ENCODE measurements at places on chromosomes 1 and 21.

DNA sequence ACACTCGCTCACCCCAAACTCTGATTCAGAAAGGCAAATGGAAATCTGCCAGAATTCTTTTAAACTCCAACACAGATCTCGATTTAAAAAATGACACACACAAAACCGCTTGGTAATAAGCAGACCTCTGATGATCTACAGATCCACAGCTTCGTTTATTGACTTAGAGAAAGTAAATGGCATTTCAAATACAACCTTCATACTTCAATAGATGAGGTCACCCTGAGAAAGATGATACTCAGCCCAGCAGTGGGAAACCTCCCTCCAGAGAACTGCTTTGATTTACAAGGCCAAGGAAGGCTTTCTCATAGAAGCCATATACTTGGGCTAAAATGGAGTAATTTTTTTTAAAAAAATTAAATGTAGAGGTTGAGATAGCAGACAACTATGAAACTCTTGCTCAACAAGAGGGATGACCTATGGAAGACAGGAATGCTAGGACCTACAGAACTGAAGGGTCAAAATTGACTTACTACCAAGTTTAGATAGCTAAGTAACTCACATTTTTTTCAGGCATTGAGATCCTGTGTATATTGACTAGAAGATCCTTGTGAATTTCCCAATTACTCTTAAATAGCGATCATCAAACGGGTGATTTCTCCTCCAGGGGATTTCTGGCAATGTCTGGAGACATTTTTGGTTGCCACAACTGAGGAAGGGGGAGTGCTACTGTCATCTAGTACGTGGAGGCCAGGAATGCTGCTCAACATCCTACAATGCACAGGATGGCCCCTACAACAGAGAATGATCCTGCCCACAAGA lies 143.9 kb downstream of the CLIC6 start:
- no peak for DNase-seq

- DNase-seq: no peak
These were observed 2.8 kb downstream of the DOP1B start for GRCh38 chr21:36159356-36159921.

GRCh38 chr1:82578086-82578726 lies 777.5 kb downstream of the ADGRL2 start:
- DNase-seq: no peak

GRCh38 chr1:248862695-248862997 lies 3.8 kb upstream of the ZNF692 start:
- no peak for DNase-seq

GRCh38 chr1:89780721-89781120 lies 40.1 kb upstream of the LRRC8D start:
- DNase-seq: peak; percentile 43

DNA sequence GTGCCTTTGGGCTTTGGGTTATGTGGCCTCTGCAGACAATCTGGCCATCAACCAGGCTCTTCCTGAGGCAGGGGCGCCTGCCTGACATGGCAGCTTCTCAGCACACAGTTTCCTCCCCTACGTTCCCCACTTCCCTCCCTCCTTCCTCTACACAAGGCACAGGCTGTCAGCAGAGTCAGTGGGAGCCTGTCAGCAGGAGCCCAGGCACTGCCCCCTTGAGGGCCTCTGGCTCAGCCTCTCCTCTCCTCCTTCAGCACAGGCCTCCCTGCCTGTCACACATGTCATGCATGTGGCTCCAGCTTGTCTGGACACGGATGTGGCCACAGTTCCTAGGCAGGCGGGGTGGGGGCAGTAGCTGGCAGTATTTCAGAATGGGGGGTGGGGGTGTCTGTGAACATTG lies 52.2 kb upstream of the ARTN start:
- no peak for DNase-seq

DNA sequence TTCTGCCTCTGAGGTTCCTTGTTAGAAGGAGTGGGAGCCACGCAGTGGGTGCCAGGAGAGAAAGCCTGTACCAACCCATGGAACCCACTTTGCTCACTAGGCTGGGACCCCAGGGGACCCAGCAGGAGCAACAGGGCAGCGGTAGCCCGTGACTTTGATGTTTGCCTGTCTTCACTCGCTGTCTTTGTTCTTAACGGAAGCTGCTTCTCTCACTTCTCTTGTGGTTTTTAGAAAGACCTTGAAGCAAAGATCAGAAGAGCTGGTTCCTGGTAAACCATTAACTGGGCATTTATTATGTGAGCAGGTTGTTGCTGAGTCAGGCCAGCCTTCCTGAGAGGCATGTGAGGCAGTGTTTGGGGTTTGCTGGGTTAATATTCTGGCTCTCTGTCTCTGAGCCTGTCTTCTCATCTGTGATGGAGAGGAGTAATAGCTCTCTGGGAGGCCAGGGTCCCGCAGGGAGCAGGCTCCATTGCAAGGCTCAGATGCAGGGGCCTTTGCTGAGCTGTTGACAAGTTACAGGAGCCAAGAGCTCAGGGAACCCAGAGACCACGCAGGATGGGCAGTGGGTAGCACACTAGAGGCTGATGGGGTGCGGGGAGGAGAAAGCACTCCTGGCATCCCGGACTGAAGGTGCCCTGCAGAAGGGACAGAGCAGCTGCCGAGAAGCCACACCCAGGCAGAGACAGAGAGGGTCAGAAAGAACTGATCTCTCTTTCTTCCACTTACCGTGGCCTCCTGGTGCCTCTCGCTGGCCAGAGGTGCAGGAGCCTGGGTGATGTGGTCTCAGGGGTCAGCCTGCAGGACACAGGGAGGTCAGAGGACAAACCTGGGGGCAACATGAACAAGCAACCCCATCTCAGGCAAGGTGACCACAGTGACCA lies 367.5 kb upstream of the C1orf174 start:
- no peak for DNase-seq

DNA sequence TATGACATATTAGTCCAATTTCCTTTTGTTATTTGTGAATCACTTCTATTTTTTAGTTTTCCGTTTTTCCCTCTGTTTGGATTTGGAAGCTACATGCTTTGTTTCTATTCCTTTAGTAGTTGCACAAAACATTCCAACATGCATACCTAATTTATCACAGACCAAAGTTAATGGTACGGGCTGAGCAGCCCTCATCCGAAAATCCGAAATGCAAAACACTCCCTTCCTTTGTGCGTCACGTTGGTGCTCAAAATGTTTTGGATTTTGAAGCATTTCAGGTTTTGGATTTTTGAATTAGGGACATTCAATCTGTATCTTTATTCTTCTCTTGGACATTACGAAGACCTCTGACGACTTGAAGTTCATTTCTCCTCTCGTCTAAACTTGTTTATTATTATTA lies 124.8 kb downstream of the PCNX2 start:
- DNase-seq: no peak

- peak; percentile 58 for DNase-seq
These were observed 180.7 kb downstream of the ZBTB18 start for GRCh38 chr1:244231572-244232315.

- DNase-seq: no peak
These were observed 643 bp upstream of the MOB3C start for GRCh38 chr1:46617108-46617800.

- DNase-seq: no peak
These were observed 23.6 kb downstream of the PCSK9 start for GRCh38 chr1:55062801-55063576.

DNA sequence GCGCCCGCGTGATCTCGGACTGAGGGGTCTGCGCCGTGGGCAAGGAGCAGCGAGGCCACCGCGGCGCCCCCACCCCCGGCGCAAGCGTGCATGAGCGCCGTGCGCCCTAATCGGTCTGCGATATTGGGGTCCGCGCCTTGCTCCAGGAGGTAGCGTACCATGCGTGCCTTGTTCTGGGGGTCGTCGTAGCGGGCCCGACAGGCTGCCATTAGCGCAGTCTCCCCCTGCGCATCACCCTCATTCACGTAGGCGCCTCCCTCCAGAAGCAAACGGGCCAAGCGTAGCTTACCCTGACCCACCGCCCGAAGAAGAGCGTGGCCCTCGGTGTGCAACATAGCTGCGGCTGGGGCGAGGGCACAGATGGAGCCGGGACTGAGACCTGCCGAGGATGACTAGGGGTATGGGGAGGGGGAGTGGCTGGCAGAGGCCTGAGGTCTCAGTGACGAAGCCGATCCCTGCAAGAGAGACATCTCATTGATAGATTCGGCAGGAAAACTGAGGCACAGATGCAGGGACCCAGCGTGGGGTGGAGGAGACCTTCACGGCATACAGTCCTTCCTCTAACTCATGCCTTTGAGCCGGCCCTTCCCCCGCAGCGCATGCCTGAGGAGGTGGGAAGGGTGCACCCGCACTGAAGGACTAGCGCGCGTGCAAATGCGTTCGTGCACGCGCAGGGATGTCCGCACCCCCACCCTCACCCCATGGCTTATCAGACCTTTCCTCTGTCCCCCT lies 2.8 kb downstream of the ANKRD34A start:
- peak; percentile 39 for DNase-seq

DNA sequence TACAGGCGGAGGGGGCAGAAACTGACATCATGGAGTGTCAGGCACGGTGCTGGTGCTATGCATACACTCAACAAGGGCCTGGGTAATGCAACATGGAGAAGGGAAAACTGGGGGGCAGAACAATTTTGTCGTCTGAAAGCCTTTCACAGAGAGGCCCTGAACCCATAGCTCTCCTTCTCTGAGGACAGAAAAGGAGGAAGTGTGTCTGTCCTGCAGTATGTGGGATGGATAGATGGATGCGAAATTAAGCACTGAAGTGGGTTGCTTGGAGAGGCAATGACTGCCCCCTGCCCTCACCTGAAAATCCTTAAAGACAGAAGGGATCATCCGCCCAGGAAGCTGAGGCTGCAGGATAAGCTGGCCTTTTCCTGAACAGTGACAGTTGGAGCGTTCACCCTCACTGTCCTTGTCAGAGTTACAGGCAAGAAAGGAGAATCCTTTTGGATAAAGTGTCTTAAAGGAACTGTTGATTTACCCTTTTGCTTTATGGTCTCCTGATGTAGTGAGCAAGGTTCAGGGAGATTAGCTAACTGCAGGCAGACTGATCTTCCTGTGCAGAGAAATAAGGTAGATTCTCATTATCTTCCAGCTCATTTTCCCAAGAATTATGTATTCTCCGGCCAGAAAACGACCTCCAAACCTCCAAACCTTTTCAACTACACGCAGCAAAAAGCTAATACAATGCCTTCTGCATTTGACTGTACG lies 1.6 kb upstream of the FAM20B start:
- no peak for DNase-seq

GRCh38 chr1:155424091-155424490 lies 103.4 kb downstream of the RUSC1 start:
- DNase-seq: no peak

- DNase-seq: no peak
These were observed 27.9 kb downstream of the WDR64 start for GRCh38 chr1:241679961-241680360.

DNA sequence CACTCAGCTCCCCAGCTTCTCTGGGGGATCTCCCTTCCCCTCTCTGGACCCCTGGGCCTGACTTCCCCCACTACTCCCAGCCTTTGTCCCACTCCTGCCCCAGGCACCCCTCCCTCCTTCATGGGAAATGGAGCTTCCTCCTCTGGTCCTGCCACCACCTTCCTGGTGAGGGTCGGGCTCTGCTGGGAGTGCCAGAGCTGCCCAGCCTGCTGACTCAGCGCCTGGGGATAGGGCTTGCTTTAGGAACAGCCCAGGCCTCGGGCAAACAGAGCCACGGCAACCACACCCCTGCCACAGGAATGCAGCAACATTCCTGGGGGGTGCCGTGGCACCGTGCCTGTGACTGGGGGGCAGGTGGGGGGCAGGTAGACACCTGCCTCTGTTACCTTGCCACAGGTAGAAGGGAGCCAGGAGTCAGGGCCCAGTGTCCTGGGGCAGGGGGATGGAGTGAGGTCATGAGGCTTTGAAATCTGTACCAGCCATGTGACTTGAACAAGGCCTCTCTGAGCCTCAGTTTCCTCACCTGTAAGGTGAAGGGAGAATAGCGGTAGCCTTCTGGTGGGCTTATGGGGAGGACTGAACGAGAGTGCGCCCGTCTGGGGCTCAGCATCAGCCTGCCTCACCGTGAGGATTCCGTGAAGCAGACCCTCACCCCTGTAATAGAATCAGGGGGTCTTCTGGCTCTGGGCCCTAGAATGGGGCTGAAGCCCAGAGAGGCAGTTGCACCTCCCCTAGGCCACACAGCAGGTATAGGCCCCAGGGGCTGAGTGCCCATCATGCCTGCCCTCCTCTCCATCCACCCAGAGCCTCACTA lies 17.8 kb upstream of the EPHA2 start:
- peak; percentile 95 for DNase-seq

DNA sequence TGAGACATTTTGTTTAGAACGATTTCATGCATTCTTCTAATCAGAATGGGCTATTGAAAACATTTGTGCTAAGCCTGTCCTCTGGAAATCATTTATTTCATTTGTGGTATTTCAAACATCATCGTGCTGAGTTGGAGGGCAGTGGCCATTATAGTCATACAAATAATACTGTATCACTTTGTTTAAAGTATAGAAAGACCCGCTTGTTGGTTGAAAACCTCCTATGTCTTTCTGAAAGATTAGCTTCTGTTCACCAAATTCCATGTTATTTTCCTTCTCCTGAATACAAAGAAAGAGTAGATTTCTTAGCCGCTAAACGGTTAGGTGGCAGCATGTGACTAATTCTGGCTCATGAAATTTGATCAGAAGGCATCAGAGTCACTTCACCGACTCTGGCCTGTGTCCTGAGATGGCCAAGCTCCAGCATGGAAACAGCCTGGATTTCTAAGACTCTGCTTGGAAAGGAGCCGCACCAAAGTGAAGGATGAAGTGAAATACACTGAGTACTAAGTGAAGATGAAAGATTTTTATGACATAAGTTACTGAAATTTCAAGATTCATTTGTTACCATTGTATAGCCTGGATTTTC lies 355.1 kb downstream of the USP25 start:
- DNase-seq: peak; percentile 10

DNA sequence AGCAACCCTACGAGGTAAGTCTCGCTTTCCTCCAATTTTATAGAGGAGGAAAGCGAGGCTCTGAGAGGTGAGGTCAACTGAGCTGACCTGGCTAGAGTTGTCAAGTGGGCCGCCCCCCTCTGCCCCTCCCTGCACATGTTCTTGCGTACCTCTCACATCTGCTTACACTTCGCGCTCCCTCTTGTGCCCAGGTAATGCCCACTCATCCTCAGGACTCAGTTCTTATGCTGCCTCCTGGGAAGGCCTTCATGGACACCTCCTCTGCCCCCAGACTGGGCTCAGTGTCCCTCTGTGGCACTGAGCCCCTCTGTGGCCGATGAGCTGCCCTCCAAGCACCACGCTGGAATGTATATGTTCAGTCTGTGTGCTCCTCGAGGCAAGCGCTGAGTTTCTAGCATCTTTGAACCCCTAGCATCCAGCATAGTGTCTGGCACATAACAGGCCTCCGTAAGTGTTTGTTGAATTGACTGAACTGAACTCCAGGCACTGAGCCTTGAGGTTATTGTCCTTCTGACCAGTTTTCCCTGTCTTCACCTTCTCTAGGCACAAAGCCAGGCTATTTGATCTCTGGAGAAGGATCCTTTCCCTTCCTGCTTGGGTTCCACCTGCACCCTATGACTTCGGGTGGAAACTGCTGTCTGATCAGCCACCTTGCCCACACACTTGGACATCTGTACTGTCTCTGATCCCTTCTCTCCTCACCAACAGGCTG lies 13.5 kb downstream of the MOV10 start:
- DNase-seq: no peak

GRCh38 chr1:27481994-27482620 lies 7.9 kb downstream of the WASF2 start:
- DNase-seq: no peak

- DNase-seq: no peak
These were observed 12.1 kb downstream of the TTC34 start for GRCh38 chr1:2789164-2789985.

GRCh38 chr1:2255420-2256369 lies 27.6 kb downstream of the SKI start:
- DNase-seq: no peak

GRCh38 chr1:240344918-240345317 lies 253.2 kb downstream of the FMN2 start:
- no peak for DNase-seq

- no peak for DNase-seq
These were observed 373.1 kb downstream of the TGFB2 start for GRCh38 chr1:218718206-218718605.

Data from urothelium cell line (cell line).